Occipital lobe (tissue), 3 donors: ENCODE measurements at places on chromosomes 5 and 9. TPM values are rescaled to one million over a fixed set of nuclear protein-coding genes. Genes with fewer than 3 reads are reported as not detected.
A peak's percentile ranks its signal among the peaks of the same experiment; 100 is the strongest.

DNA sequence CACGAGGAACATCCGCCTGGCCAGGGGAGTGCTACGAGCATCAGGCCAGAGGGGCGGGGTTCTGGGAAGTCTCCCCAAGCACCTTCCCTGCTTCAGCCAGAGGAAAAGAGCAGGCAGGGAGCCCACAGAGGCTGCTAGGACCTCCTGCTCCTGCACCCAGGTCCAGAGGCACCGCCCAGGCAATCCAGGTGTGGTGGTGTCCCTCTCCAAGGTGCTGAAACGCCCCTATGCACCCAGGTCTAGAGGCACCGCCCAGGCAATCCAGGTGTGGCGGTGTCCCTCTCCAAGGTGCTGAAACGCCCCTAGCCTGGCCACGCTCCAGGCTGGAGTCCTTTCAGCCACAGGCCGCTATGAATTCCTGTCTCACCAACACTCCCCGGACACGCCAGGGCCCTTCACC lies 10.7 kb upstream of the UBAC1 start:
- DNase-seq = no peak

DNA sequence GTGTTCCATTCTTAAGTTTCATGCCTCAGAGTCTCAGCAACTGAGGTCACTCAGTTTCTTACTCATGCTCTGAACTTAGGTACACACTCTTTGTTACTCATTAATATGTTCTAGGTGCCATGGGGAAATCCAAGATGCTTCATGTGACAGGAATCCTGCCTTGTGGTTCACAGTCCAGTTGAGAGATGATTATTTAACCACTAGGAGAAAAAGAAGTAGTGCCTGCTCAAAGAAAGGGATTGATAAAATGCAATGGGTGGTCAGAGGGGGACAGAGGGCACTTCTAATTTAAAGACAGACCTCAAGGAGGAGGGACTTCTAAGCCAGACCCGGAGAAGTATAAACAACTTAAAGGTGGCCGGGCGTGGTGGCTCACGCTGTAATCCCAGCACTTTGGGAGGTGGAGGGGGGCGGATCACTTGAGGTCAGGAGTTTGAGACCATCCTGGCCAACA lies 69.0 kb downstream of the UGCG start:
- no peak for DNase-seq

- DNase-seq = no peak
These were observed 1.5 kb upstream of the SLC6A19 start for GRCh38 chr5:1199649-1200494.

DNA sequence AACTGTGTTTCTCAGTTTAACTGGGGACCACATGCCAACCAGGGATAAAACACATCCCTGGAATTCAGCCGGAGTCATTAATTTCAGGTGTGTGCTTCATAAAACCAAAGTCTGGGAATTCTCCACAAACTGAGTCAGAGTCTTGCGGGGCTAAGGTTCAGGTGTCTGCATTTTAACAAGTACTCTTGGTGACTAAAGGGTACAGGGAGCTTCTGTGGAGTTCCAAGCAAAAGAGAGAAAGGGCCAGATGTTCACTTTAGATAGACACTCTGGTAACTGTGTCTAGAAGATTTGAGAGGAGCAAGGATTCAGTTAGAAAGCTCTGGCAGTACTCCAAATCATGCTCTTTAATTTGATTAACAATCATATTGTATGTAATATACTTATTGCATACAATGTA lies 4.0 kb downstream of the NADK2 start:
- DNase-seq = no peak

- DNase-seq = no peak
These were observed 13.9 kb downstream of the PCSK5 start for GRCh38 chr9:75904364-75904763.

- DNase-seq = peak; percentile 7
These were observed 2.1 kb downstream of the TLN1 start for GRCh38 chr9:35729700-35730485.

Gene GKAP1
- total RNA-seq = 10.9 TPM

Gene SPATA31C1
- total RNA-seq = not detected

Gene BAAT
- 0.31 TPM for total RNA-seq

Gene IRX1
- total RNA-seq = not detected

Gene SH3GLB2
- total RNA-seq = 56.6 TPM

Gene ASS1
- total RNA-seq = 9.8 TPM

Gene SPATA6L
- total RNA-seq = 10.9 TPM
